Thoracic aorta (tissue), 2 donors: ENCODE measurements at places on chromosomes 4 and X. TPM values are rescaled to one million over a fixed set of nuclear protein-coding genes. Genes with fewer than 3 reads are reported as not detected.
A peak's percentile ranks its signal among the peaks of the same experiment; 100 is the strongest.

The VEGFD gene
- 19.5 TPM for total RNA-seq

The ZMAT1 gene
- total RNA-seq = 14.9 TPM

The MAGIX gene
- total RNA-seq = 3.5 TPM

The ATP6AP2 gene
- 176 TPM for total RNA-seq

The CORIN gene
- 0.63 TPM for total RNA-seq

The NUDT11 gene
- 5.0 TPM for total RNA-seq

- DNase-seq = no peak
These were observed 88.7 kb downstream of the DCTD start for GRCh38 chr4:182828360-182829025.

GRCh38 chrX:21747558-21747957, 10.4 kb downstream of the SMPX start:
- H3K36me3 ChIP-seq = no peaks in the 10 kb centered on the region
- no peak for DNase-seq
- no peak overlapping the region for H3K27ac ChIP-seq
- H3K27me3 ChIP-seq = no peaks in the 10 kb centered on the region
- no peak overlapping the region for H3K4me3 ChIP-seq

DNA sequence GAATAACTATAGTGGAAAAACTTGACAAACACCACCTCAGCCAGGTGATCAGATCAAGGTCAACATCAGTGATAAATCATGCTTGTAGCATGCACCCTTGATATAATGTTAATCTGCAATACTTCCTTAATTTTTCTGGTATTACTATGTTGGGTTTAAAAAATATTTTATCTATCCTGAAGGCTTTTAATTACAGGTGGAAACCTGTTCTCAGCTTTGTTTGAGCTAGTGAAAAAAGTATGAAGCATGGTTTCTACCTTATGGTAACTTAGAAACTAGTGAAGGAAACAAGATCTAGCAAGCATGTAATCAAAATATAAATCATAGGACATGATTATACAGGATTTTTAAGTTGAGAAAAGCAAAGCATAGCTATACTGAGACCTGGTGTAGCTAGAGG, 26.6 kb downstream of the MAOA start:
- no peaks in the 10 kb centered on the region for H3K36me3 ChIP-seq
- no peaks in the 10 kb centered on the region for H3K4me1 ChIP-seq
- no peak overlapping the region for H3K4me3 ChIP-seq
- no peaks in the 10 kb centered on the region for H3K27me3 ChIP-seq

GRCh38 chrX:35919536-35920309, at the start of gene CFAP47:
Gene CFAP47 (plus strand): TSS chrX:35919734. CDS start chrX:35919800, 66 bp downstream.
- H3K4me1 ChIP-seq = no peaks in the 10 kb centered on the region
- no peaks in the 10 kb centered on the region for H3K36me3 ChIP-seq
- no peak for DNase-seq
- no peak within 1 kb of the TSS for H3K27ac ChIP-seq
- peak within 1 kb of the TSS; percentile 67 for H3K4me3 ChIP-seq

DNA sequence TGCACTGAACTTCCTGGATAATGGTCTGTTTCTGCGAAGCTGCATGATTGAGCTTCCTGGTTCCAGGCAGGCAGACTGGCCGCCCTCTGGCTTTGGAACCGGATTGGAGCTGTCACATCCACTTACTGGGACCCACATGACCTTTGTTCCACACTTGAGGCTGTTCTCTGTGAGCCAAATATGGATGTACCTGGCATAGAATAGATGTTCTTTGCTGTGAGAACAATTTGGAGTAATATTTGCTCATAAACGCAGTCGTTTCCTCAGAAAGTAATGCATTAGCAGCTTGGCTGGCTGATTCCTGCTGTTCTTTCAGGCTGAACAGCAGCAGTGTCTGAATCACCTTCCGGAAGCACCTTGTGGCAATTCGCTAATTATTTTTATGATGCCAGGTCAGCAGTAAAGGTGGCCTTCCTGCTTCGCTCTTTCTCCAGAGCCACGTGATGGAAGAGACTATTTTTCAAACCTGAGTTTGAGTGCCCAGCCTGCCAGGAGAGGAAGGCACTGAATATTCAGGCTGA, 78.1 kb upstream of the BOD1L1 start:
- H3K27ac ChIP-seq = no peak overlapping the region
- DNase-seq = no peak
- H3K4me3 ChIP-seq = no peak overlapping the region
- H3K27me3 ChIP-seq = no peaks in the 10 kb centered on the region
- H3K4me1 ChIP-seq = no peaks in the 10 kb centered on the region

GRCh38 chrX:54891573-54891972, 29.1 kb upstream of the TRO start:
- DNase-seq = no peak
- H3K4me3 ChIP-seq = no peak overlapping the region
- H3K4me1 ChIP-seq = no peaks in the 10 kb centered on the region
- H3K27ac ChIP-seq = no peak overlapping the region

- no peak overlapping the region for H3K27ac ChIP-seq
- no peak for DNase-seq
- no peaks in the 10 kb centered on the region for H3K27me3 ChIP-seq
- no peaks in the 10 kb centered on the region for H3K4me1 ChIP-seq
These were observed 2319.5 kb downstream of the ARAP2 start for GRCh38 chr4:33924811-33925210.

GRCh38 chrX:65035446-65035770, 59.2 kb upstream of the ZC4H2 start:
- no peaks in the 10 kb centered on the region for H3K27me3 ChIP-seq
- peak overlapping the region; percentile 80 for H3K4me3 ChIP-seq
- no peaks in the 10 kb centered on the region for H3K36me3 ChIP-seq
- no peaks in the 10 kb centered on the region for H3K4me1 ChIP-seq
- DNase-seq = no peak
- peak overlapping the region; percentile 86 for H3K27ac ChIP-seq

- DNase-seq = no peak
- no peaks in the 10 kb centered on the region for H3K27me3 ChIP-seq
- no peak overlapping the region for H3K4me3 ChIP-seq
- H3K27ac ChIP-seq = no peak overlapping the region
- no peaks in the 10 kb centered on the region for H3K4me1 ChIP-seq
These were observed 57.6 kb upstream of the RAP1GDS1 start for GRCh38 chr4:98203332-98204235.

DNA sequence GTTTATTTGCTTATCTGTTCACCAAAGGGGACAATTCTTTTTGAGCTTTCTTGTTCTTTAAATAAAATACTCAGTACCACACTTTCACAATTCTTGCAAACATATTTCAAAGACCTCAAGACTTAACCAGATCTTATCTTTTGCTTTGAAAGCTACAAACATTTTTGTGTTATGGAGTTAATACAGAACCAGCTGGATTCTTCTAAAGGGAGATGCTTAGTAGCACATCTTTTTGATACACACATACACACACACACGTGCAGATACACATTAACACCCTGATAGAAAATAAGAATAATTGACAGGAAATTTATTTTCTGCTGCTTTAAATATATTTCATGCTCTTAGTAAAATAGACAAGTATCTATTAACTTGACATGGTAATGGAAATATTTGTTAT, 379.1 kb downstream of the SH2D1A start:
- H3K27ac ChIP-seq = no peak overlapping the region
- no peaks in the 10 kb centered on the region for H3K4me1 ChIP-seq
- DNase-seq = no peak
- no peaks in the 10 kb centered on the region for H3K27me3 ChIP-seq
- H3K4me3 ChIP-seq = no peak overlapping the region

DNA sequence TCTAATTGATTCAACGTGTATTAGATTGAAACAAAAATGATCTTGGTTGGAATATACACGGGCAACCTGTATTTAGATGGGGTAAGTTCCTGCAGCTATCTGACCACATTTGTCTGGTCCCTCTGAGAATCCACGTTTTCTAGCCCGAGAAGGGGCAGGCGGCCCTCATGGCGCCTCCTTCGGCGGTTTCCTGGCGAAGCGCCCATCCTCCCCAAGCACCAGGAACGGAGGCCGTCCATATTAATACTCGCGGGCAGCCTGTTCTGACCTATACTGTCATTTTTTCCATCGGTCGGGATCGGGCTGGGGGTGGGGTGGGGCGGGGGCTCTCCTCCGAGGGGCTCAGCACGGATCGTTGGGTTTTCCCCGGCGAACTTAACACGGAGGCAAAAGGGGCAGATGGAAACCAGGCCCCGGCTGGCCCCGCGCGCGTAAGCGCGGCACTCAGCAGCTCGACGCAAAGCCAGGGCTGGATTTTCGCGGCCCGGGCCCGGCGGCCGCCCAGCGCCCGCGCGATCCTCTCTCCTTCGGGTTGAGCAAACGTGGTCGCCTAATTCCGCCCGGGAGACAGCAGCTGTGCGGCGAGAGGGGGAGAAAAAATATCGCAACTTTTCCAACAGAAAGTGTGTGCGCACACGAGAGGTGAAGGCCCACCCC, 77.2 kb upstream of the BCOR start:
- no peak for DNase-seq
- no peaks in the 10 kb centered on the region for H3K36me3 ChIP-seq

DNA sequence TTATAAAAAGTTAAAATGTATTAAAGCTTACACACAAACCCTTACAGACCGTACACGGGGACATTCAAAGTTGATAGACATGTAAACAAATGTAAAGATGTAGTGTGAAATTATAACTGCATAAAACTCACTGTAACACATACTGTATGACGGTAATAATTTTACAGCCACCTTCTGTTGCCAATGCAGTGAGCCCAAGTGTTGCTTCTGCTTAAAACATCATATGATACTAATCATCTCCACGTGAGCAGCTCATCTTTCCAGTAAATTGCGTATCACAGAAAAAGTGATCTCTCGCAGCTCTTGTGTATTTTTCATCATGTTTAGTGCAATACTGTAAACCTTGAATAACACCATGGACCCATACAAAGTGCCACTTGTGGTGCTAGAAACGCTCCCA, 233.2 kb downstream of the STK32B start:
- H3K4me1 ChIP-seq = no peaks in the 10 kb centered on the region
- H3K4me3 ChIP-seq = no peak overlapping the region
- no peak for DNase-seq

DNA sequence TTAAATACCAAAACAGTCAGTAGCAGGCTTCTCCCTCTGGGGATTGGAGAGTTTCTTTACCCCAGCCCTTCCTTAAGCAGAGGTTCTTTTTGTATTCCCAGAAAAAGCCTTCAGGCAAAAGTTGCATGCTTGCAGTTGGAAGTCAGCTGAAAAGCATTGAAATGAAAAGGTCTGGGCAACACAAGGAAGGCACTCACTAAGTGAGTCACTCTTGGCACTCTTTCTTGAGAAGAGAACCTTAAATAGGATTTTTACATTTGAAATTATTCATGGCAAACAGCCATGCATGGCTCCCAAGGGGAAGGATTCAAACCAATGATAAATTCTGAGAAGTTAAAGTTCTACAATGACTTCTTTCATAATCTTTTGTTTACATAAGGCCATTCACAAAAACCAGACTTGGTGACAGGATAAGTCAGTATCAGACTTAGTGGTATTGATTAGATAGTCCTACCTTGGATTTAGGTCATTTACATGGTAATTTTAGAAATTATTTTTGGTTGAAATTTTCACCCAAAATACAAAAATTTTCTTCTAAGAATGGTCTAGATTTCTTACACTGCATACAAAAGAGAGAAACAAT, 2068.9 kb downstream of the PCDH7 start:
- H3K27me3 ChIP-seq = no peaks in the 10 kb centered on the region
- H3K27ac ChIP-seq = no peak overlapping the region
- no peak for DNase-seq
- no peaks in the 10 kb centered on the region for H3K36me3 ChIP-seq

DNA sequence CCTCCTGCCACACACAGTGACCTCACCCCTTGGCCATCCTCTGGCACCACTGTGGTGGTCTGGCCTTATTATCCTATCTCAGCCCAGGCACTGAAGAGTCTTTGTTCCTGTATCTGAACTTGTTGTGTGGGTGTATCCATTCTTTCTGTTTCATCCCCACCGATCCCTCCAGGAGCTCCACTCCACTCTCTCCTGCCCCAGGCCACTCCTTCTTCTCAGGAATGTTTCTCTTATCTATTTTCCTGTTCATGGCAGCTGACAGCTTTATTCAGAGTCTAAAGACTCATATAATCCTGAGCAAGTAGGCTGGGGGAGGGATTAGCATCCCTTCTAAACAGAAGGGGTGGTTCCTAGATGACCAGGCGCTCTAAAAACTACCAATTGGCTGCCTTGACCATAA, 150.0 kb downstream of the ANAPC10 start:
- no peaks in the 10 kb centered on the region for H3K36me3 ChIP-seq
- DNase-seq = no peak
- no peaks in the 10 kb centered on the region for H3K27me3 ChIP-seq
- H3K4me3 ChIP-seq = no peak overlapping the region
- no peaks in the 10 kb centered on the region for H3K4me1 ChIP-seq

DNA sequence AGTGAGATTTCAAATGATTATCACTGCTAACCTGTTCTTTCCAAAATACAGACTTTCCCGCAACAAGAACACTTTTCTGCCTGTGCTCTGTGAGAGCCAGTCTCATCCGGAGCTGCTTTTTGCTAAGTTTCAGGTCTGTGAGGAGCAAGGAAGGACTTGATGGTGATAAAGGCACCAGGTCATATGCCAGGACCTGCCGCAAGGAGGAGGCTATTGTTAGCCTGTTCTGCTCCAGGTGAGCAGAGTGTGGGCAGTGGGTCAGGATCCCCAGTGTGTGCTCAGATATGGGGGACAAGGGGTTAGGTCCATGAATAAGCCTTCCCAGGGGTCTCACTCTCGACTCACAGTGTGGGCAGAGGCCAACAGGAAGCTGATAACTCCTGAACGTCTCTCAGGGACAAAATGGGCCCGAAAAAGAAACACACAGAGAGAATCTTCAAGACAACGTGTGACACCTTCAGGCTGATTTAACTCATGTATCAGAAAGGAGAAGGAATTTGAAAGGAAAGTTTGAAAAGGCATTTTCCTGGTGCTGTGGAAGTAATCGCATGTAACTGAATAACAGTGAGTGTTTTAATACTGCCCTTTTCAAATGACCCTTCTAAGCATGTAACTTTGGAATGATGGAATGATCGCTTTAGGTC, 57.7 kb upstream of the PDLIM3 start:
- peaks cover 35% of the 10 kb centered on the region for H3K4me1 ChIP-seq
- no peak overlapping the region for H3K4me3 ChIP-seq
- DNase-seq = no peak
- peak overlapping the region; percentile 47 for H3K27ac ChIP-seq
- H3K36me3 ChIP-seq = no peaks in the 10 kb centered on the region

DNA sequence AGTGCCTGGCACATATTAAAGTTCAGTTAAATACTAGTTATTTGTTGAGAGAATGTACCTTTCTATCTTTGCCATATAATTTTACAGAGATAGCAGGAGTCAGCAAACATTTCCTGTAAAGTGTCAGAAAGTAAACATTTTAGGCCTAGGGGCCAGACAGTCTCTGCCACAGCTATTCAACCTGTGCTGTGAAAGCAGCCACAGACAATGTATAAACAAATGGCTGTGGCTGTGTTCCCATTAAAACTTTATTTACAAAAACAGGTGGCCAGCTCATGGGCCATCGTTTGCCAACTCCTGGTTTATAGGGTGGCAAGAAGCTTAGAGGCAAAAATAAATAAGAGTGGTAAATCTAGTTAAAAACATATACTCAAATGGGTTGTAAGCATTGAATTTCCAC, 34.0 kb upstream of the BRS3 start:
- no peak overlapping the region for H3K4me3 ChIP-seq
- no peak overlapping the region for H3K27ac ChIP-seq
- H3K36me3 ChIP-seq = no peaks in the 10 kb centered on the region
- H3K27me3 ChIP-seq = no peaks in the 10 kb centered on the region
- DNase-seq = no peak
